ENCODE measurements at places on chromosomes 4 and X.

DNA sequence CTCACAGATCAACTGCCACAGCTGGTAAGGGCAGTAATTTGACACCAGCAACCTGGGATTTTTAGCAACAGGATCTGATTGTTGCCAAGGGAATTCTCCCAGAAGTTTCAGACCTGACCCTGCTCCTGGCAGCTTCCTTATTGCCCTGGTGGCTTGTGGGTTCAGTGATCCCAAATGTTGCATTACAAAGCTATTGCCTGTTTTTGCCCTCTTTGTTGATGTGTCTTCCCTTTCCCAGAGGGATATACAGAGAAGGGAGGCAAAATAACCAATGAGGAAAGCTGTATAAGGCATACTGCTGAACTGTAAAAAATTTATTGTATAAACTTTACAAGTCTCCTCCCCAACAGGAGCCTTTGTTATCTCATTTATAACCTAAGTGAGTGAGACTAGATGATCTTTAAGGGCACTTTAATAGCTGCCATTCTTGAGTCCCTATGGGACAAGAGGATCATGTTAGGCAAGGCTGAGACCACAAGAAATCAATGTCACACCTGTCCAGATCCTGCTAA lies 22.2 kb downstream of the VSIG4 start:
- no peak for DNase-seq

- DNase-seq = no peak
These were observed 567.4 kb upstream of the CPEB2 start for GRCh38 chr4:14434916-14435315.

DNA sequence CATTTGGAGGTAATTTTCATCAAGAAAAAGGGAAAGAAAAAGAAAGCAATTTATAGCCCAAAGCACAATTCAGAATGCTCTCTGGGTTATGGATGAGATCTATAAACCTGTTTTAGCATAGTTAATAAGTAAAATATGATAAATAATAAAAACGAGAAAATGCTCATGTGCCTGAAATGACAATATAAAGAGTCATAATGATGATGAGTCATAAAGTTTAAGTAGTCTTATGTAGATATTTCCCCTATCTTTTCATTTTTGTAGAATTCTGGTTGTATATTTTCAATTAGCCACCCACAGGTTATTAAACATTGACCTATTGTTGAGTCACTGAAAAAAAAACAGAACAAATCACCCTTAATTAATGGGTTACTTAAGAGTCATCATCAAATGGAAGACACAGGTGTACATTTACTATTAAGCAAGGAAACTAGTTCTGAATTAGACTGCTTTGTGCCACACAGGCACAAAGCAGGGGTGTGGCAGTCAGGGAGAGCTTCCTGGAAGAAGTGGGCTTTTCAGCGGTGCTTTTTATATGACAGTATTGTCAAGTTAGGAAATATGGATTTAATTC lies 29.3 kb downstream of the BEND4 start:
- no peak for DNase-seq

DNA sequence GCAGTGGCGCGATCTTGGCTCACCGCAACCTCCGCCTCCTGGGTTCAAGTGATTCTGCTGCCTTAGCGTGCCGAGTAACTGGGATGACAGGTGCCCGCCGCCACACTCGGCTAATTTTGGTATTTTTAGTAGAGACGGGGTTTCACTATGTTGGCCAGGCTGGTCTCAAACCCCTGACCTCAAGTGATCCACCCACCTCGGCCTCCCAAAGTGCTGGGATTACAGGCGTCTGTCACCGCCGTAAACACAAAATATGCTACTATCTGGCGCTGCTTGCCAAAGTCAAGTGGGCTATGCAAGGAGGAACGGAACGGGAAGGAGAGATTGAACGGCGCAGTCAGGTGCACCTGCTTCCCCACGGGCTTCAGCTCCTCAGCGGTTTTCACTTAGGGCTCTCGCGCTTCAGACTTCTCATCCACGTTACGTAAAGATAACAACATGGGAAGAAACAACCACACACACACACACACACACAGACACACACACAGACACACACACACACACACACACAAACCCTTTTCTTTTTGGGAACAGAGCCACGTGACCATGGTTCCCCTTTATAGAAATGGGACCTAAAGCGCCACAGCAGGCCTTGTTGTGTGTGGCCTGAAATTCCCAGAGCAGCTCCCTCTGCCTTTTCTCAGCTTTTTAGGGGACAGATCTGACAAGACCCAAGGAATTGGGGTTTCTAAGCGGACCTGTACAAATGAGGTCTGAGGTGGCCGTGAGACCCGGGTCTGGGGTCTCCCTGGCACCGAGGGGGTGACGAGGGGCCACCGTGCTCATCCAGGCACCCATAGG lies 1.5 kb downstream of the P2RY8 start:
- DNase-seq = no peak

GRCh38 chr4:38764277-38764676 lies 18.5 kb downstream of the TLR10 start:
- no peak for DNase-seq

DNA sequence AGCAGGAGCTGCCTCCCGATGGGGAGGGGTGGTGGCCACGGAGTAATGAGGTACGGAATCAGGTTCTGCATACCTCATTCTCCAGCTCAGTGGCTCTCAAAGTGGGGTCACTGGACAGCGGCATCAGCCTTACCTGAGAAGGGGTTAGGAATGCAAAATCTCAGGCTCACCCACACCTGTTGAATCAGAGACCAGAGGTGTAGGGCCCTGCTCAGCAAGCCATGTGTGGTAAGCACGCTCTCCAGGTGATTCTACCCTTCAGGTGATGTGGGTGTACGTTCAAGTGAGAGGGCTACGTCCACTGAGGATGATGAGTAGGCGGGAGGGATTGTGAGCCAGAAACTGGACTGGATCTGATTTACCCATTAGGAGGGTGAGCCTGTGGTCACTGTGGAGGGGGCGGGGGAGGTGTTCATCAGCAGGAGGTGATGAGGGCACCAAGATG lies 65.8 kb downstream of the ANAPC4 start:
- no peak for DNase-seq

DNA sequence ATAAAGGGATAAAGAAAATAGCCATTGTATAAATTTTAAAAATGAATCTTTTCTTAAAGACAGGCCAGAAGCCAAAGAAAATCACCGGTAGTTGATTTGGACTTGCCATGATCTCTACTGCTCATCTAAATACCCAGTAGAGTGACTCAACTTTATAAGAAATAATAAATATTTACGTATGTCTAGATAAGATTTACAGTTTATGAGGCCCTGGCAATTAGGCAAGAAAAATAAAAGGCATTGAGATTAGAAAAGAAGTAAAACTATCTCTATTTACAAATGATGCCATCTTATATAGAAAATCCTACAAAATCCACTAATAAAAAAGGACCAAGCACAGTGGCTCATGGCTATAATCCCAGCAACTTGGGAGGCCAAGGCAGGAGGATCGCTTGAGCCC lies 765.5 kb upstream of the HTR2C start:
- no peak for DNase-seq

DNA sequence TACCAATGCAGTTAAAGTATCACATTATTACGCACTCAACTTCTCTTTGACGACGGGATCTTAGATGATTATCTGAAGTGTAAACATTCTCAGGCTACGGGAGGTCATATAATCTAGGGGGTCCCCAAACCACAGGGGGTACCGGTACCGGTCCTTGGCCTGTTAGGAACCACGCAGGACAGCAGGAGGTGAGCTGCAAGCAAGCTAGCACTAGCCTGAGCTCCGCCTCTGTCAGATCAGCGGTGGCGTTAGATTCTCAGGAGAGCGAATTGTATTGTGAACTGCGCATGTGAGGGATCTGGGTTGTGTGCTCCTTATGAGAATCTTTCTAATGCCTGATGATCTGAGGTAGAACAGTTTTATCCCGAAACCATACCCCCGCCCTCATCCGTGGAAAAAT lies 20.6 kb upstream of the PRR27 start:
- no peak for DNase-seq

DNA sequence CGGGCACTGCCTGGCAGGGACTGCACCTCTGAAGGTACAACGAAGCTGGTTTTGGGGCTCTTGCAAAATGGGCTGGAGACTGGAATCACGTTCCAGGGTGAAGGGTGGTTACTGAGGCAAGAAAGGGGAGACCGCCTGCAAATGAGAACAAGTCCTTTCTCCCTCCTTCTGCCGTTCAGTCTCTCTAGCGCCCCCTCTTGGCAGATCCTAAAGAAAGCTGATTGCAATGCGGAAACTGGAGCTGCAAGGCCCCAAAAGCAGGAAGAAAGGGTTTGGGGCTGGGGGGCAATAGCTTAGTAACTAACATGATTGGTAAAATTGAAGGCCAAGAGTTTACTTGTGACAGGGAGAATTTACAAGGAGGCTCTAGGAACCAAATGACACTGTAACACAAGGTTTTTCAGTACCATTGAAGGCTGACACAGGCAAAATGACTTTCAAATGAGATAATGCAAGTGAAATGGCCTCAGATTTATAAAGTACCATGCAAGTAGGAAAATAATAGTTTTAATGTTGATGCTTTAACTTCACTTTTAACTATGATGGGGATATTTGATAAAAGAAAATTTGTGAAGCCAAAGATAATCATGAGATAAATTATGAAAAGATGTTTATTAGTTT lies 222.7 kb upstream of the HAND2 start:
- peak; percentile 29 for DNase-seq

- peak; percentile 16 for DNase-seq
These were observed 413.2 kb downstream of the FGF13 start for GRCh38 chrX:138298268-138298667.

DNA sequence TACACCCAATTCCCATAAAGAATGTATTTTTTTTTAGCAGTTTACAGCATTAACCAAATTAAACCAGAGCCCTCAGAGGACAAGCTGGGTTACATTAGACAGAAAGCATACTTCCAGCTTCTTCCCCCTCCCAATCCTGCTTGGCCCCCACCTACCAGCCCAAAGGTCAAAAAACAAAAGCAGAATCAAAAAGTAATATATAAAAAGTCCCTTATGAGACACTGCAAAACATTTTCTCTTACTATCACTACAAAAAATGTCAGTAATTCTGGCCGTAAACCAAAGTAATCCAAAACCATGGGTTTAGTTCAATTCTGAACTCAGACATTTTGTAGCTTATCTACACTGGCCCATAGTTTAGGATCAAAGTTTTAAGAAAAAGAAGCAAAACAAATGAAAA lies 38.0 kb downstream of the APBB2 start:
- no peak for DNase-seq

DNA sequence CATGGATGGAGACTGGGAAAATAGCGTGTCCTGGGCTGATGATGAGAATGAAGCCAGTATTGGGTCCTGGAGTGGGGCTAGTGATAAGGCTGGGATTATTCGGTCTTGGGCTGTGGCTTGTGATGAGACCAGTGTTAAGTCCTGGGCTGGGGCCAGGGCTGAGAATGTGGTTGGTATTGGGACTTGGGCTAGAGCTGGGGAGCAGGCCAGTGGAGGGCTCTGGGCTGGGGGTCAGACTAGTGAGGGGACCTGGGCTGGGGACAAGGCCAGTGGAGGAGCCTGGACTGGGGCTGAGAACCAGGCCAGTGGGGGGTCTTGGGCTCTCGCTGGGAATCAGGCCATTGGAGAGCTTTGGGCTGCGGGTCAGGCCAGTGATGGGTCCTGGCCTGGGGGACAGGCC lies 6.7 kb downstream of the ARMCX4 start:
- DNase-seq = no peak

DNA sequence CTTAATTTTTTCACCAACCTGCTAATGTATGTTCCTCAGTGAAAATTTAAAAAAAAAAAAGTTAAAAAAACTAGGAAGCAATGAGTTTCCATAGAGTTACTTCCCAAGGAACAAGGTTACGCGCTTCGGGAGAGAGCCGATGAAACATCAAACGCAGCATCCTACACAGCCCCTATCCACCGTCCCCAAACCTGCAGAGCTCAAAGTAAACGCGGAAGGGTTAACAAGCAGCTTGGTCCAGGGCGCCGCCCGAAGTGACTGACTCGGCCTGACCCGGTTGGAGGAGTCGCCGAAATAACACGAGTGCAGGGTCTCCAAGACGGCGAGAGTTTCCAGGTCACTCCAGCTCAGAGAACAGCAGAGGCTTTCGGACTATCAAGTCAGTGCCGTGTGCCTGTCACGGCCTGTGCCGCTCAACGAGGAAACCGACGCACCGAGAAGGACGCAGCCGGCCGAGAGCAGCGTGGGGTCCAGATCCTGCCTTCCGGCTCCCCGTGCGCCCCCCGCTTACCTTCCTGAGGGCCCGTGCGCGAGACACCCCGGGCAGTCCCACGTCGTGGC lies 512 bp downstream of the NOP14 start:
- no peak for DNase-seq

DNA sequence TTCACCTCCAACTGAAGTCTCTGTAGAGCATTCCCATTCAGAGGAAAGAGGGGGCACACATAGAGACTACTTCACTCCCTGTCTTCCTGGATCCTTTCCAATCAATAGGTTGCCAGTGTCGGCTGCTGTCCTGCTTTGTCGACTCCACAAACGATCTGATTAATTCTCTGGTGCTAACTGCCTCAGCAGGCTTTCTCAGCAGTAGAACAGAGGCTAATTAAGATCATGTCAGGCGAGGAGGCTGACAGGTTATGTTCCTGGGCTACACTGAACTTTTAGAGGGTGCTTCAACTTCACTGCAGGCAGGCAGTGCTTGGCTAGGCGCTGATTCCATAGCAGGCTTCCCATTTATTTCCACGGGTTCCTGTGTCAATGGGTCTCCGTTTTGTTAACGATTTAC lies 79.2 kb downstream of the GRIA3 start:
- no peak for DNase-seq

DNA sequence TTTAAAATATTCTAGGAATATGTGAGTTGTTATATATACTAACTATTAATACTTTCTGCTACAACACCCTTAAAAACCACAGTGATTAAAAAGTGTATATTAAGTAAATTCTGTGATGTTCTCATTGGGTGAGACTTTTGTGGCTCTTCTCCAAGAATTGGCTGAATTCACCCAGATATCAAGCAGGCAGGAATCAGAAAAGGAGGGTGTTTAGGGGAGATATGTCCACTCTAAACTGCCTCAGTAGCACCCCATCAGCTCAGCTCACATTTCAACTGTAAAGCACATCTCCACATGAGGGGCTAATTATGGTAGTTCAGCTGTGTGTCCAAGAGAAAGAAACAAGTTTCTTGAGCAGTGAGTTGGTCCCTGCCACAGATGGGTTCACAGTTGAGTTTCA lies 165.0 kb downstream of the GALNTL6 start:
- no peak for DNase-seq

- DNase-seq = peak; percentile 43
These were observed 214.5 kb upstream of the TACR3 start for GRCh38 chr4:103934178-103934789.

Data from NCI-H460 (cell line).